ENCODE measurements at places on chromosomes 3 and 15. TPM values are rescaled to one million over a fixed set of nuclear protein-coding genes. Genes with fewer than 3 reads are reported as not detected.

Gene OIP5
- 5.1 TPM for total RNA-seq

Gene GOLGA8A
- total RNA-seq: 30.9 TPM

Gene MTHFS
- total RNA-seq: 23.8 TPM

Gene DUSP7
- 11.4 TPM for total RNA-seq

Gene CLDN16
- total RNA-seq: not detected

Gene GABRG3
- total RNA-seq: not detected

Gene ABHD10
- total RNA-seq: 34.5 TPM

All from articular chondrocyte of knee joint (primary cell).